Left lung (tissue), 14 donors: ENCODE measurements at places on chromosomes 13 and 19. TPM values are rescaled to one million over a fixed set of nuclear protein-coding genes. Genes with fewer than 3 reads are reported as not detected.

- DNase-seq = no peak
Measured at GRCh38 chr13:71661921-71662320, 205.1 kb downstream of the DACH1 start.

GRCh38 chr13:85772367-85772766 is 26.9 kb downstream of the SLITRK6 start:
- no peak for DNase-seq

Gene NR1H2
- 29.9 TPM for polyA plus RNA-seq

- DNase-seq = no peak
Measured at GRCh38 chr19:55474269-55475265, 1.9 kb upstream of the ZNF628 start.

DNA sequence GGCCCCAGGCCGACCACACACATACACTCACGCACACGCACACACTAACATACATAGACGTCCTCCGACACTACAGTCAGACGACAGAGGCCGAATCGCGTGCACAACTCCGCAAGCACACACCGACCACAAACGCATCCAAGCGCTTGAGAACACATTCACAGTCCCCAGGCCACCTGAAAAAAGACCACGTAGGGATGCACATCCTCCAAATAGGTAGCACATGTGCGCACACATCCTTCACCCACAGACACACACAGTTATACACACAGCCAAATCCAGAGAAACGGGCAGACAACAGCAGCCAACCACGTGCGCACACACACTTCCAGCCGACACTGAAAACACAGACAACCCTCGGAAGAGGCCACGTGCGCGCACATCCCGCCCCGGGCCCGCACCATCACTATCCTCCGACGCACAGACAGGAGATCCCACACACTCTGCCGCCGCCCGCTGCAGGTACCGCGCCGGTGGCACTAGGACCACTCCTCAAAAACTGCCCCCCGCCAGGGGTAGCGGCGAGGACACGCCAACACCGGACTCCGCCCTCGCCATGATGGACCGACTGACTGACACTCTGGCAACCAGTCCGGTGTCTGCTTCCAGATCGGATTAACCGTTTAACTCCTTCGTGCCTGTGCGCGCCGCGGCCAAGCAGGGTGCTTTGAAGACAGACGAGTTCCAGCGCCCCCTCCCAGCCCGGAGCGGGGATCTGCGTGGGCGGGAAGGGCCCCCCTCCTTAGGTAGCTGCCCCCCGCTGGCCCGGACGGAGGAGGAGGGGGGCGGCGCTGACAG is 493 bp upstream of the PDE4A start:
- DNase-seq = no peak

Gene GPR12
- not detected for polyA plus RNA-seq

Gene TTYH1
- polyA plus RNA-seq = 13.4 TPM

Gene IGFL2
- polyA plus RNA-seq = 0.66 TPM

DNA sequence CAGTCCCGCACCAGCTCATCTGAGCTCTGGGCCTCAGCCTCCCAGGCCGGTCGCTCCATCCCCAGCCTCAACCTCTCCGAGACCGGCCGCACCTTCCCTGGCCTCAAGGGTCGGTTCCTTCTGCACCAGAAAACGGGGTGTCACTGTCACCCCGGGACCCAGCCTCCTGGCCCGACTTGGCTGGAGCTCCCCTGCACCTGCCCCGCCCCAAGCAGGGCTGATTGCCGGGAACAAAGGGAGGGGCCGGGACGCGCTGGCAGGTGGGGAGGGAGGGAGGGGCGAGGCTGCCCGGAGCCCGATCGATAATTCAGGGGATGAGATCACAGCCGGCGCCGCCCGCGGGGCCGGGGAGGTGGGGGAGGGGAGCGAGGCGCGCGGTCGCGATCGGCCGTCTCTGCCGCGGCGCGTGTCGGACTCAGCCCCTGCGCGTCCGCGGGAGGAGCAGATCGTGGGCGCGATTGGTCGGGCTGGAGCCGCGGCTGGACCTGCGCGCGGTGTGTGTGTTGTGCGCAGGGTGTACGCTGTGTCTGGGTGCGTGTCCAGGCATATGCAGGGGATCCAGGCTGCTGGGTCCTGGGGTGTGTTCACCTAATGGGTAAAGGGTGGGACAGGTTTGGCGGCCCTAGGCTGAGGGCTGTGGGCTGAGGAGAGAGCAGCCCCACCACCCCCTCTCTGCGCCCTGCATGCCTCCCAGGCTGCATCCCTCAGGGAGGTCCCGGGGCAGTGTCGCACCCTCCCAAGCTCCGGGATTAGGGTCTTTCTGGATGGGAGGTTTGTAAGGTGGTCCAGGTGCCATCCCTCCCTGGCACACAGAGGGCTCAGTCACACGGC is 1.1 kb upstream of the SHC2 start:
- no peak for DNase-seq

Gene LHB
- polyA plus RNA-seq = not detected

- DNase-seq = no peak
Measured at GRCh38 chr13:20717581-20718542, 14.4 kb downstream of the IL17D start.

Gene ZNF66
- 8.8 TPM for polyA plus RNA-seq

DNA sequence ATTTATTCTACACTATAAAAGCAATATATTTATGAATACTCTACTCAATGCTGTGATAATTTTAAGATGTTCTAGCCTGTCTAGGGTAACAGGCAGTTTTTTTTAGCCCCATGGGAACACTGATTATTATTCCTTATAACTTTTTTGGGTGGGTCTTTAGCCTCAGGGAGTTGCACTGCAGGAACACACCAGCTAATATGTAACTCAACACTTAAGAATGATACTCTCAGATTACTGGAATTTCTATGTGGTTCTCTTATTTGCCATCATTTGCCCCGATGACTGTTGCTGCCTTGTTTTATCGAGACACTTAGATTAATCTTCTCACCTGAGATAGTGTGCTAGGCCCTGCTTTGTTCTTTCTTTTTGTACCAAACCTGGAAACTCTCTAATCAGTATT is 396.9 kb upstream of the SLITRK1 start:
- DNase-seq = no peak

DNA sequence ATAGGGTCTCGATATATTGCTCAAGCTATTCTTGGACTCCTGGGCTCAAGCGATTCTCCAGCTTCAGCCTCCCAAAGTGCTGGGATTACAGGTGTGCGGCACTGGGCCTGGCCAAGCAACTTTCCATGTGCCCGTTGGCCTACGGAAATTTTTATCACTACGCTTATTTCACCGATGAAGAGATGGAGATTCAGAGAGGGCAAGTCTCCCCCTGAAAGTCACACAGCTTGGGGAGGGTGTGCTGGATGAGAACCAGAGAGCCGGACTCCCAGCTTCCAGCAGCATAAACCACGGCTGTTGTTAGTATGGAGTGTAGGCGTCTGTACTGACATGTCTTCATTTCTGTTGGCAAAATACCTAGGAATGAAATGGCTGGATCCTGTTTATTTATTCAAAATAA is 11.8 kb upstream of the GNA11 start:
- DNase-seq = no peak

GRCh38 chr13:30121666-30122065 is 185.7 kb downstream of the KATNAL1 start:
- no peak for DNase-seq

DNA sequence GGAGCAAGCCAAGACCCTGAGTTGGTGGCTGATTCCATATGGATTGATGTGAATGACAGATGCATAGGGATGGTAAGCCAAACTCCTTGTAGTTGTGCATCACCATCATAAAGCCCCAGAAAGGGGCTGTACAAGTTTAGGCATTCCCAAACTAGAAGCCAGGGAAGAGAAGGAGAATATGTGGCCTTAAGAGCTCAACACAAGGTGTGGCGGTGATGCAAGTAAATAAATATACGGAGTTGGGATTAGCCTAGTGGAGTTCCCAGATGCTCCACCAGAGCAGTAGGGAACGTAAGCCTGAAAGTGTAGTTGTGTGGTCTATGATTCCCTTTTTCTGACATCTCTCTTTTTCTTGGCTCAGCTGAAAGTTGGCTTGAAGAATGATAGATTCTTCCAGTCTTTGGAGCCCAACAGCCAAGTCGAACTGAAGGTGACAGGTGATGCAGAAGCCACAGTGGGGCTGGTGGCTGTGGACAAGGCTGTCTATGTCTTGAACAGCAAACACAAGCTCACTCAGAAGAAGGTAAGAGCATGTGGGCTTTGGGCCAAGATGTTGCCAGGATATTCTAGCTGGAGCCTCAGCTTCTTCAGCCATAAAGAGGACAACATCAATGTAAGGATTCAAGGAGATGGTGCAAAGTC is 30.1 kb downstream of the RDH8 start:
- DNase-seq = no peak

Gene RNF113B
- not detected for polyA plus RNA-seq

Gene GMIP
- polyA plus RNA-seq = 11.3 TPM

DNA sequence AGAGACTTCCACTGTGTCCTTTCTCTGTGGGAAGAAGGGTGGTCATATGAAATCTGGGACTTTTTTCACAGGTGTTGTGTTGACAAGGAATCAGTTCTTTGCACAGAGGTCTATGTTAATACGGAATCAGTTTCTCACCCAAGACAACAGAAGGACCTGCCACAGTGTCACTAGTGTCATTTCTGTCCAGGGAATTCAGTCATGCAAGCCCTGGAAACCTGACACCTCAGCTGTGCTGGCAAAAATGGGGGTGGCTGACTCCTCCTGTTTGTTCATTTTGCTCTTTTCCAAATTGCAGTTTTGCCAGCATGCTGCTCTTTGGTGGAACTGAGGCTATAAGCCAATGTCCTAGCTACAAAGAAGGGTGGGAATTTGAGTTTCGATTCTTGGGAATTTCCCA is 49.8 kb upstream of the ESD start:
- no peak for DNase-seq

- no peak for DNase-seq
Measured at GRCh38 chr19:30169196-30169900, 202.8 kb upstream of the ZNF536 start.
